ENCODE measurements at places on chromosomes 4 and X.

DNA sequence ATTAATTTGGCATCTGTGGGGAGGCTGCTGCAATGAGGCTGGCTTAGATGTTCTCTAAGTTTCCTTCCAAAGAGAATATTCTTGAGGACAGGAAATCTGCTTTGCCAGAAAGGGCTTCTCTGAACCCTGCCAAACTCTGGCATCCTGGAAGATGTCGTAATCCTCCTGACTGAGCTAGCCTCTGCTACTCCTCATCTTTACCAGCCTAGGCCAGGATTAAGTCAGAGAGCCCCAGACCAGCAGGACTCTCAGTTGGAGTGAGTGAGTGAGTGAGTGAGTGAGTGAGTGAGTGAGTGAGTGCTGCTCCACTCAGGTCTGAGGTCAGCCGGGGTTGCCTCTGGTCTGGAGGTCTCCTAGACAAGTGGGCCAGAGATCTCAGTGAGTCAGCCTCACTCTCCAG, 104.9 kb upstream of the SOD3 start:
- H3K36me3 ChIP-seq = no peaks in the 10 kb centered on the region
- no peaks in the 10 kb centered on the region for H3K4me1 ChIP-seq
- no peak overlapping the region for H3K27ac ChIP-seq
- H3K4me3 ChIP-seq = no peak overlapping the region
- no peak for DNase-seq

- H3K4me1 ChIP-seq = peaks cover 6% of the 10 kb centered on the region
- H3K27me3 ChIP-seq = no peaks in the 10 kb centered on the region
Observed at GRCh38 chr4:16224264-16225166, 1.8 kb downstream of the TAPT1 start.

DNA sequence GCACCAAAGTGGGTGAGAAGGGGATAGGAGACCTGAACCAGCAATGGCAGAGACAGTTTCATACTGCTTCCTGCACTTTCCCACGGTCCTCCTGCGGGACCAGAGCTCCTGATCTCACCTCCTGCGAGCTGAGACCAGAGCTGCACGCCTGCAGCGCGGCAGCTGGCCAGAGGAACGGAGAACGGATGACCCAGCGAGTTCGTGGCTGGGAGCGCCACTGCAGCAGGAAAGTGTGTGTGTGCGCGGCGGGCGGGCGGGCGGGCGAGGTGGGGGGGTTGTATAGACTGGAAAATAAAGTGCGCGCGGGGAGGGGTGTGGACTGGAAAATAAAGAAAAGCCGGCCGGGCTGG, 16.5 kb downstream of the MCF2 start:
- H3K27me3 ChIP-seq = peaks cover 10% of the 10 kb centered on the region
- no peaks in the 10 kb centered on the region for H3K4me1 ChIP-seq
- DNase-seq = no peak
- peak overlapping the region; percentile 62 for H3K4me3 ChIP-seq
- H3K36me3 ChIP-seq = no peaks in the 10 kb centered on the region

GRCh38 chr4:6641164-6641970, 882 bp downstream of the MRFAP1 start:
- H3K4me1 ChIP-seq = peaks cover 7% of the 10 kb centered on the region
- H3K4me3 ChIP-seq = peak overlapping the region; percentile 89
- no peak for DNase-seq

DNA sequence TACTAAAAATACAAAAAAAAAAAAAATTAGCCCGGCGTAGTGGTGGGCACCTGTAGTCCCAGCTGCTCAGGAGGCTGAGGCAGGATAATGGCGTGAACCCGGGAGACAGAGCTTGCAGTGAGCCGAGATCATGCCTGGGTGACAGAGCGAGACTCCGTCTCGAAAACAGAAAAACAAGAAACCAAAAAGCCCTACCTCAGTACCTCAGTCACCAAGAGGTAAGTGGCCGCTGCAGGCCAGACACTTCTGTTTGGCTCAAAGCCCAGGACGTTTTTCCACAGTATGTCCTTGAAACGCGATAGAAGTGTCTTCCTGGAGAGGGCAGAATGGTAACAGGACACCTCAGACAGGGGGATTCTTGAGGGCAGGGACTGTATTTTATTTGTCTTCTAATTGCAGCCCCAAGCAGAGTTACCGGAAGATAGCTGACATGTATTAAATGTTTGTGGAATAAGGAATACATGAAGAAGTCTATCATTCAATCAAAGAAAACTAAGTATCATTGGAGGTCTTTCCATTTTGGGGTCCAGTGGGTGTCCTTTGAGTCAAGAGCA, 63.6 kb downstream of the CLNK start:
- no peak for DNase-seq
- no peak overlapping the region for H3K4me3 ChIP-seq
- H3K27me3 ChIP-seq = no peaks in the 10 kb centered on the region
- H3K36me3 ChIP-seq = no peaks in the 10 kb centered on the region
- H3K4me1 ChIP-seq = no peaks in the 10 kb centered on the region

GRCh38 chr4:7779432-7779768, 160.3 kb downstream of the AFAP1 start:
- H3K36me3 ChIP-seq = peaks cover 13% of the 10 kb centered on the region
- H3K4me1 ChIP-seq = peaks cover 36% of the 10 kb centered on the region
- H3K4me3 ChIP-seq = no peak overlapping the region
- DNase-seq = no peak
- peak overlapping the region; percentile 63 for H3K27ac ChIP-seq

- no peak for DNase-seq
- no peak overlapping the region for H3K27ac ChIP-seq
- no peaks in the 10 kb centered on the region for H3K4me1 ChIP-seq
- no peak overlapping the region for H3K4me3 ChIP-seq
Observed at GRCh38 chr4:107115185-107115847, 79.2 kb upstream of the DKK2 start.

- H3K36me3 ChIP-seq = no peaks in the 10 kb centered on the region
- H3K27ac ChIP-seq = peak overlapping the region; percentile 85
- H3K4me3 ChIP-seq = peak overlapping the region; percentile 88
- H3K4me1 ChIP-seq = peaks cover 5% of the 10 kb centered on the region
- DNase-seq = no peak
Observed at GRCh38 chr4:25235401-25235800, 1.6 kb downstream of the PI4K2B start.

DNA sequence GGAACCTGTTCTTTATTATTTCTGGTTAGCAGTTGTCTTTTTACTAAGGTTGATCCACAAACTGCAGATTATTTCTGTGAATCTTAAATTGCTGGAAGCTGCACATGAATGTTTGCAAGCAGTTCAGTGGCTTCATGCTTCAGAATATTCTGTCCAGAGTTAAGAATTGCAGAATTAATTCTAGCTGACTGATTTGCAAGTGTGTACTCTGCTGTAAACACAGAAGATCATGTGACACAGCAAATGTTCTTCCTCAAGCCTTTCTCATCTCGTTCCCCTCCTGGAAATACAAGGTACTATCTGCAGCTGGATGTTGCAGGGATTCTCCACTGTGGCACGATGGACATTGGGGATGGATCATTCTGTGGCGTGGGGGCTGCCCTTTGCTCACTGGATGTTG, 16.8 kb upstream of the CLTRN start:
- H3K27me3 ChIP-seq = no peaks in the 10 kb centered on the region
- H3K36me3 ChIP-seq = no peaks in the 10 kb centered on the region
- no peak overlapping the region for H3K4me3 ChIP-seq

DNA sequence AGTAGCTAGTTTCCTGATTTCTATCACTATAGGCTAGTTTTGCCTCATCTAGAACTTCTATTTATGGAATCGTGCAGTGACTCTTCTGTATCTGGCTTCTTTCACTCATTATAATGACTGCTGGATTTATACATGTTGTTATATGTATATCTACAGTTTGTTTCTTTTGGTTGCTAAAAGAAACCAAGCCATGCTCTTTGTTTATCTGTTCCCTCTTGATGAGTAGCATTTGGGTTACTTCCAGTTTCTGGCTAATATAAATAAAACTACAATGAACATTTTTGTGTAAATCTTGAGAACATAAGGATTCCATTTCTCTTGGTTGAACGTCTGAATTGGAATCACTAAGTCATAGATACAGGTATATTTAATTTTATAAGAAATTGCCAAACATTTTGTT, 73.9 kb downstream of the ARHGAP24 start:
- H3K27me3 ChIP-seq = no peaks in the 10 kb centered on the region
- no peaks in the 10 kb centered on the region for H3K36me3 ChIP-seq
- H3K27ac ChIP-seq = 0 out of 2 replicates have a peak overlapping the region, but pooled peaks have one; percentile 48

GRCh38 chr4:184950117-184950830, 68.0 kb upstream of the HELT start:
- peaks cover 12% of the 10 kb centered on the region for H3K27me3 ChIP-seq
- no peak overlapping the region for H3K27ac ChIP-seq
- H3K4me3 ChIP-seq = no peak overlapping the region
- H3K4me1 ChIP-seq = no peaks in the 10 kb centered on the region

DNA sequence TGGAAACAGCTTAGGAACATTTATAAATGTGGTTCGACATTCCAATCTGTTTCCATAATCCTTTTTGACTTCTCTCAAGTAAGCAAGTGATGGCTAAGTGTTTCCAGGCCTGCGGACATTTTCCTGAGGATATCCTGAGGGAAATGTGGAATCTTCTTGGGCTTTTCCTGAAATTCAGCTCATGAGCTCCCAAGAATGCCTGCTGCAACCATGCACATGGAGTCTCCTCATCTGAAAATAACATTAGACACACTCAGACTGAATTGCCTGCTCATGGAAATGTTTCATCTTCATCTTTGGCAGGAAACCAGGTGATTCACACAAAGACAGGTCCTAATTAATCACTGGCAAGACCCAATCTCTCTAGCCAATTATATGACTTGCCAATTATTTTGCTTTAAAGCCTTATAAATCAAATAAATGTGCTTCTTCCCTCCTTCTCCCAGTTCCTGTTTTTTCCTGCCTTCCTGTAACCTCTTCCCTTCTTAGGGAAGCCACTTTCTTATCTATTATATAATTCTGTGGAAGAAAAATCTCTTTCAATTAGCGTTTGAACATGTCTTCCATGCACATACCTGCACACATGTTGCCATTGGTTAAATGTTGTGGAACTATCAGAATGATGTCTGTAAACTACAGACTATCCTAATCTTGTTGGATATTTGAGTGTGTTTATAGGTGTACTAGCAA, 104.6 kb upstream of the MXRA5 start:
- no peak overlapping the region for H3K27ac ChIP-seq
- no peak overlapping the region for H3K4me3 ChIP-seq
- no peak for DNase-seq
- H3K36me3 ChIP-seq = no peaks in the 10 kb centered on the region
- H3K4me1 ChIP-seq = no peaks in the 10 kb centered on the region

GRCh38 chr4:137310166-137310565, 222.1 kb downstream of the PCDH18 start:
- H3K27ac ChIP-seq = no peak overlapping the region
- H3K36me3 ChIP-seq = no peaks in the 10 kb centered on the region
- H3K27me3 ChIP-seq = no peaks in the 10 kb centered on the region
- no peak overlapping the region for H3K4me3 ChIP-seq
- H3K4me1 ChIP-seq = no peaks in the 10 kb centered on the region

DNA sequence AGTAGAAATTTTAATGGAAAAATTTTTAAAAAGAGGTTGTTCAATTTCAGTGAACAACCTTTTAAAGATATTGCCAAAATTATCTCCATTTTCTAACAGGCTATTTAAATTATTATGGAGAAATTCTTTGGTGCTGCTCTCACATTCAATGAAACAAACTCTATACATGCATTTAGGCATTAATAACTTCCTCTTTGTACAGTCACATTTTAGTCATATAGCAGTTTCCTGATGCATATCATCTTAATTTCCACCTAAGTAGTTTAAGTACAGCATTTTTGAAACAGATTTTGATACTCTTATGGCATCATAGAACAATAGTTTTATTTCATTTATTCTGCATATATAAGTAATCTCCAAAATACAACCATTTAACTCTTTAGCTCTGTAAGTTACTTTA, 500.1 kb downstream of the STPG2 start:
- no peaks in the 10 kb centered on the region for H3K4me1 ChIP-seq
- H3K36me3 ChIP-seq = no peaks in the 10 kb centered on the region
- H3K27me3 ChIP-seq = no peaks in the 10 kb centered on the region
- H3K4me3 ChIP-seq = no peak overlapping the region
- DNase-seq = no peak

DNA sequence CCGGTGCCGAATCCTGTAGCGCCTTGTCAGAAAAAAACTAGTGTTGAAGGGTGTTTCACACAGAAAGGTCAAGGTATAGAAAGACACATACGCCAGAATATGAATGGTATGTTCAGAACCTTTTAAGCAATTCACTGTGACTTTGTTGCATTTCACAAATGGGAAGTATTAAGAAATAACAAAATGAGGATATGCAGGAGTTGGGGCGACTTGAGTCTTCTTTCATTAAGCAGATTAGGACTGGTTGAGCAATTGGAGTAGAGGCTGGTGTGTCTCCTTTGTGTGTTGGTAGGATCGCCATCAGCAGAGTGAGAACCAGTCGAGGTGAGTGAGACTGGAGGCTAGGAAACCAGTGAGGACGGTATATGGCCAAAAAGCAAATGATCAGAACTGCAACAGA, 1454.5 kb upstream of the TENM3 start:
- no peaks in the 10 kb centered on the region for H3K27me3 ChIP-seq
- H3K4me1 ChIP-seq = no peaks in the 10 kb centered on the region
- no peak overlapping the region for H3K4me3 ChIP-seq
- no peak overlapping the region for H3K27ac ChIP-seq

- no peaks in the 10 kb centered on the region for H3K4me1 ChIP-seq
- no peaks in the 10 kb centered on the region for H3K27me3 ChIP-seq
- H3K27ac ChIP-seq = no peak overlapping the region
- DNase-seq = no peak
Observed at GRCh38 chr4:180949424-180950213, 1293.6 kb upstream of the TENM3 start.
